ENCODE measurements at places on chromosomes 5 and 9.
A peak's percentile ranks its signal among the peaks of the same experiment; 100 is the strongest.

- no peak for DNase-seq
Measured at GRCh38 chr9:98993570-98993945, 49.9 kb downstream of the COL15A1 start.

DNA sequence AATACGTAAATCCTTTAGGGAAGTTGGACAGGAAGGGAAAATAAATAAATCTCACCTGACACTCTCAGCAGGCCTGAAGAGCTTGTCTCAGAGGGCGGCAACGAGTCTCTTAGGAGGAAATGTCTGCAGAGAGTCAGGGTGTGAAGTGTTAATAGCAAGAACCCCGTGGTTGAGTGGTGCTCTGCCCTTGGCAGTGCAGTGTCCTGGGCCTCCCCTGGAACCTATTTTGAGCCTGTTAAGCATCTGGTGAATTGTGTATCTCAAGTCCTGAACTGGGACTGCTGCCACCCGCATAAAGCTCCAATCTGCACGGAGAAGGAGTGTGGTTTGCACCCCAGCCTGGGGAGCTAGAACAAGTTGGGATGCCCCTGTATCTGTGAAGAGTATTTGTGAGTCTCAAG is 211.8 kb downstream of the GOLPH3 start:
- no peak for DNase-seq

DNA sequence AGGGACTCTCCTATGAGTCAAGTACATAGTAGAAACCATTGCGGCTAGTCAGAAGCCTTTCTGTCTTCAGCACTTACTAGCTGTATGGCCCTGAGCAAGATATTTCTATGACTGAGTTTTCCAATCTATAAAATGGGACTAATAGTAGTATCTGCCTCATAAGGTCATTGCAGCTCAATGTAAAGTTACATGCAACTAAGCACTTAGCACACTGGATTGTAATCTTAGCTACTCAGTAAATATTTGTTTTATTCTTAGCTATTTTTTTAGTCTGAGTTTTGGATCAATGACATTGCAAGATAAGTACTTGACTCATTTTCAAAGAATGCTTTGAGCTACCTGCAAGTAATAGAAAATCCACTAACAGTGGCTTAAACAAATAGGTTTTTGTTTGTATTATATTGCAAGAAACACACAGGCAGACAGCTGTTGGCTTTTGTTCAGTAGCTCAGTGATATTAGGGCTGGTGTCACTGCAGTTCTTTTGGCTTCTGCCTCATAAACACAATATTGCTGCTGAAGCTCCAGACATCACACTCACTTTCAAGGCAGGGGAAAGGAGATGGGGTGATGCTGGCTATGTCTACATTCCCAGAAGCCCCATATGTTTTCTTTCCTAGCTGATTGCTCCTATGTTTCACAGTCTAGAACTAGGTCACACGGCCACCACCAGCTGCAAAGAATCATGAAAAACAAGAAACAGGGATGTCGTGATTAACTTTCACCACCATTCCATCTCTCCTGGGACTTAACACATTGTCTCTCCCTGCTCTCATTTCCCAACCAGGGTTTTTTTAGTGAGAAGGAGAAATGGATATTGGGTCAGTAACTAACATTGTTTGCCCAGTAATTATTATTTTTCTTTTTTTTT is 26.9 kb upstream of the FAT2 start:
- DNase-seq = no peak

DNA sequence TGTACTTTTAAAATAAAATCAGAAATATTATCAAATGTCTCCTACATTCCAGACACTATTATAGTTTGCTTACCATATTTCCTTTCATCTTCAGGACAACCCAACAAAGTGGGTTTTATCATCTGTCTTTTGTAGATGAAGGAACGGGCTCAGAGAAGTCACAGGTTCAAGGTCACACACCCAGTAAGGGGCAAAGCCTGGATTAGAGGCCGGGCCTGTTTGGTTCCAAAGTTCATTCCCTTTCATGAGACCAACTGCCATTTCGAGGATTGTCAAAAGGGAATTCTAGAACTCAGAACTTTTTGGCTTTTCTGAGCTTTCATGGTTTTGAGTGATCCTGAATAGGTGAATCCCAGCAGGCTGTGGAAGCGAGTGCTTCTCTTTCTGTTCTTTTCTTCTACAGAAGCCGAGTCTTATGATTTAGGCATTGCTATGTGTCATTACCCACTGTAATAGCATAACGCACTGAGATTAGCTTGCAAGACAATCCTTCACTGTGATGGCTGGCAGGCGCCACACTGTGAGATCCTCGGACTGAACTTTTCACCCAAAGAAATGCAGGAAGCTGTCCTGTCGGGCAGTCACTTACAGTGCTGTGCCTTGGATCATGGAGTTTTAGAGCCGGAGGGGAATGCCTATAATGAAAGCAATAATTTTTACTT is 43.8 kb upstream of the ANKH start:
- peak; percentile 71 for DNase-seq

- DNase-seq = no peak
Measured at GRCh38 chr5:141805874-141806595, 72.2 kb downstream of the PCDH1 start.

DNA sequence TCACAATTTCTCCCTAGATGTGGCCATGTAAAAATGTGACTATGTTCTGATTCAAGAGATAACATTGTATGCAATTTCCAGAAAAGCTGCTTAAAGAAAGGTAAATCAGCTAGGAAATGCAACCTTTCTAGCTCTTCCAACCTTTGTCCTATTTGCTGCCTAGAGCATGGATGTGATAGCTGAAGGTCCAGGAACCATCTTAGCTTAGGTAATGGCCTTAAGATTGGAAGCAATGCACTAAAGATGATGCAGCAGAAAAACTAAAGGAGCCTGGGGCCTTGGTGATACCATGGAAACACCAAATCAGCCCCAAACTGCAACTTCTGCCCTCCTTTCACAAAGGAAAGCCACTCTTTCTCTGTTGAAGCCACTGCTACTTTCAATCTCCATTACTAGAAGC is 27.0 kb downstream of the CPLANE1 start:
- DNase-seq = no peak

DNA sequence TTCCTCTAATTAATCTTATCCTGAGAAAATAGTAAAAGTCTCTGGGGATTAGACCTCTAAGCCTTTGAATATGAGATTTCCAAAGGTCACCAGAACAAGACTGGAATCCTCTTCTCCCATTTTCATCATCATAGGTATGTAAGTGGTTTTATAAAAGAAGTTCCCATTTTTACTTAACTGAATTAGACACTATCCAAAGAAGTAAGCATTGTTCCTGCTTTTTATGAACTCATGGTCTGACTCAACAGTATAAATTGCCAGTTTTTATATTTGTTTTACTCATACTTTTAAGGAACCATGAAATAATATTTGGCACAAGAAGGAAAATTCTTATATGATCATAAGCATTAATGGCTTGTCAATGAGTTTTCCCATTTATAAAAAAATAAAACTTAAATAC is 167.1 kb upstream of the ADRA1B start:
- no peak for DNase-seq

DNA sequence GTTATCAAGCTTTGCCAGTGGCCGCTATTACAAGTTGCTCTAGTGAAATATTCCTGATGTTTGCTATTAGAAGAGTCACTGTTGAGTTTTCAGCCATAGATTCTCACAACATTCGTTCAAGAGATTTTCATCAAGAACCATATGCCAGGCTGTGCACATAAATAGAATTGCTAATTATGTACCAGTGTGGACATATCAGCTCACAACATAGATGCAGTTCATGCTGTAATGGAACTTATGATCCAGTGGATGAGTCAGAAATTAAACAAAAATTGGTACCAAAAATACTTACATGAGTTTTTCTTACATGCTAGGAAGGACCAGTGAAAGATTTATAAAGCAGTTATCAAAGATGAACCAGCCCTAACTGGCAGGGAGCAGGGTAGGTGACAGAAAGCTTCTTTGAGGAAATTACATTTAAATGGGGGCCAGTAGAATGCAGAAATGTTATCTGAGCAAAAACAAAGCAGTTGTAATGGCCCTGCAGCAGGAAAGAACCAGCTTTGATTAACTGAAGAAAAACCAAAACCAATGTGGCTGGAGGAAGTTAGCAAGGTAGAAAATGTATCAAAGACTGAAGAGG is 404.2 kb downstream of the DNAH5 start:
- no peak for DNase-seq
